ENCODE measurements at places on chromosomes 6 and 20.

DNA sequence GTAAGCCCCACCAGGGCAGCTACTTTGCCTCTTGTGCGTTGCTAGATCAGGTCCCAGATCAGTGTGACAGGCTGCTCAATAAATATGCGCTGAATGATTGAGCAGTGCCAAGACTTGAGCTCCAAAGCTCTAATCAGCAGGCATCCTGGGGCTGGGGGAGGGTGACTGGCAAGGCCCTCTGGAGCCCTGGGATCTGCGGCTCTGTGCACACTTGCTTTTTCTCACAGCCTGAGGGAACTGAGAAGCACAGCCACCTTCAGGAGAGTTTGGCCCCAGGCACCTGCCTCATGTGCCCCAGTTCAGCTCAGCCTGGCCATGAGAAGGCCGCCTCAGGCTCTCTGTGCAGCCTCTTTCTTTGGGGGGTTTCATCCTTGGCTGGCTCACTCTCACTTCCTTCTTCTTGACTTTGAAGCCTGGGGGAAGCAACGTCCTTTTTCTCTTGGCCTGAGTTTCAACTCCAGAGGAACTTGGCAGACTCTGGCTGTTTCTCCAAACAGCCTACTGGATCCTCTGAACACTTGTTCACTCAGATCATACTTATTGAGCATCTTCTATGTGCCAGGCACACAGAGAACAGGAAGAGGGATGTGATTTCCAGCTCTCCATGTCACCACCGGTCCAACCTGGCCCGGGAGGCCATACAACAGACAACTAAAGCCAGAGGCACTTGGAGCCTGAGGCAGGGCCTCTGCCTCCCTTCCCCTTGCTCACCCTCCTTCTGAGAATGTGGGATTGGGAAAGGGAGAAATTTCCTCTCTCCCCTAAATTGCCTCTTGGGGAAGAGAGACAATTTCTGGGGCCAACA lies 114.0 kb downstream of the VEGFA start:
- DNase-seq, result peak; percentile 28

DNA sequence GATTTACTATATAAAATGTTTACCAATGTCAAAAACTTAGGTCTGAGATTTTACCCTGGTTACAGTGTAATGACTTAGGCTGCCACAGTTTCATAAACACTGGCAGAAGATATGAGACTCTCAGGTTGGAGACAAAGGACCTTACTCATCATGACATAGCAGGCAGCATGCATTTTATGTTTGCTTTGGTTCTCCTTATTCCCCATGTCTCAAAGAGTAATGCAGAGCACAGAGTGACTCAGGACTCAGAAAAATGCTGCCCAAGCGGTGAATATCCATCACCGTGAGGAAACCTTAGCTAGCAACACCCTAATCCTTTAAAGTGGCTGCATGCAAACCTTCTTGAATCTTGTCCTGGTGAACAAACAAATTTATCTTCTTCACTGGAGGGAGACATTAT lies 112.1 kb upstream of the EYS start:
- no peak for DNase-seq

GRCh38 chr6:158996856-158997255 lies 3.1 kb downstream of the RSPH3 start:
- DNase-seq, result peak; percentile 49

GRCh38 chr6:138115877-138116660 lies 8.8 kb upstream of the PERP start:
- DNase-seq, result peak; percentile 80

DNA sequence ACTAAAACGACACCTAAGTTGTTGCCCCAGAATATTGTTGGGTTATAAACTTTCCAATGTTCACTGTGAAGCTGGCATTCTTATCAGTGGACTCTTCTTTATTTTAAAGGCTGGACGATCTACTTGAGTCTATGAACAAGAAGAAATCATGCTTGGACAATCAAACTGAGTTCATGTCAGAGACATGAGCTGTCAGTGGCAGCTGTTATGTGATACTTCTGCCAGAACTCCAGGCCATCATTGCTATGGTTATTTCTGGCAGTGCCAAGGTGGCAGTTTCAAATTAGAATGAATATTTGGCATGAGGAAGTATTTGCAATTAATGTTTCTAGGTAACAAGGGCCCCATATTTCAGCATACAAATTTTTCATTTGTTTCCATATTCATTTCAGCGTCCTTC lies 417.3 kb downstream of the LMBRD1 start:
- DNase-seq, result no peak

GRCh38 chr6:149985481-149985937 lies 21.8 kb downstream of the ULBP1 start:
- DNase-seq, result no peak

DNA sequence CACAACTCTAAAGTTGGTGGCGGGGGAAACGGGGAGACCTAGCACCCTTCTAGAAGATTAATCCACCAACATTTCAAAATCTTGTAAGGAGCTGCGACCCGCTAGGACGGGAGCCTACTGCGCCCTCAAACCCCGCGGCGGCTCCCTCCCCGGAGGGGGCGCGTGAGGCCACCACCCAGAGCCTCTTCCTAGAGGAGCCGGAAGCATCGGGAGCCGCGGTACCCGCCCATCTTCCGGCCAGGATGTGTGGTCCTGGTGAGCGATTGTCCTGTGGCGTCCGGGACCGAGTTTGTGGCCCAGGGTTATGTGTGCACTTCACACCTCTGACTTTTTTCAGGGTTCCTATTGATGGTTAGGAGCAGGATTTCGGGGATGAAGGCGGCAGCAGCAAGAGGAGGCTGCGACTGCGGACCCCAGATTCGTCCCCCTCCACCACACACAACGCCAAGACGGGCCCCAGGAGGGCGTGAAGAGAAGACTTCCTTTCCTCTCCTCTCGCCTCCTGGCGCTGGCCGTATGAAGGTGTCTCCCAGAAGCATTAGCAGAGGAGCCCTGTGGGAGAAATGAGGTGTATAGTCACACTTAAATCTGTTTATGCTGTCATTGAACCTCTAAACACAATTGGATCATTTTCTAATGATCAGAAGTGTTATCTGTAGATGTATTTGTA lies 10.7 kb downstream of the ZNF165 start:
- DNase-seq, result no peak

- no peak for DNase-seq
Measured at GRCh38 chr6:45477278-45477677, 99.5 kb upstream of the SUPT3H start.

- DNase-seq, result no peak
Measured at GRCh38 chr6:9732056-9732455, 682.8 kb downstream of the TFAP2A start.

DNA sequence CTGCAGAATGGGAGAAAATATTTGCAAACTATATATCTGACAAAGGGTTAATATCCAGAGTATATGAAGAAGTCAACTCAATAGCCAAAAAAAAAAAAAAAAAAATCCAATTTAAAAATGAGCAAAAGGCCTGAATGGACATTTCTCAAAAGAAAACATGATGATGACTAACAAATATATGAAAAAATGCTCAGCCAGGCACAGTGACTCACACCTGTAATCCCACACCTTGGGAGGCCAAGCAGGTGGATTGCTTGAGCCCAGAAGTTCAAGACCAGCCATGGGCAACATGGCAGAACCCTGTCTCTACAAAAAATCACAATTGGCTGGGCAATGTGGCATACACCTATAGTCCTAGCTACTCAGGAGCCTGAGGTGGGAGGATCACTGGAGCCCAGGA lies 2.1 kb upstream of the ECHDC1 start:
- DNase-seq, result no peak

- no peak for DNase-seq
Measured at GRCh38 chr6:144660561-144661115, 375.5 kb downstream of the UTRN start.

GRCh38 chr20:38209736-38210405 lies 44.8 kb upstream of the TGM2 start:
- DNase-seq, result no peak

DNA sequence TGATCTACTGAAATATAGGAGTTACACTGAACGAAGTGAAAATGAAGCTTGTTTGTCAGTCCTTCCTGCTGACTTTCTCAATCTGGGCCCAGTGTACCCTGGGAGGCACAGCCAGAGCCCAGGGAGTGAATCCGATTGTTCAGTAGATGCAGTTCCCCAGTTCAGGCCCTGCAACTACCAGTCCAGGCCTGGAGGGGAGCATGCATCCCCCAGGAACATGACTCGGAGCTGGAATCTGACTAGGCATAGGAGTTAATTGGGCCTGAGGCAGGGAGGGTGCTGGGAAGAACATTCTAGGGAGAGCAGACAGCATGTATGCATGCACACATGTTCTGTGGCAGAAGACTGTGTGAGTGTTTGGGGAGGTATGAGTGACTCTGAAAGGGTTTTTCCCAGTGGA lies 42.1 kb downstream of the PHACTR3 start:
- no peak for DNase-seq

DNA sequence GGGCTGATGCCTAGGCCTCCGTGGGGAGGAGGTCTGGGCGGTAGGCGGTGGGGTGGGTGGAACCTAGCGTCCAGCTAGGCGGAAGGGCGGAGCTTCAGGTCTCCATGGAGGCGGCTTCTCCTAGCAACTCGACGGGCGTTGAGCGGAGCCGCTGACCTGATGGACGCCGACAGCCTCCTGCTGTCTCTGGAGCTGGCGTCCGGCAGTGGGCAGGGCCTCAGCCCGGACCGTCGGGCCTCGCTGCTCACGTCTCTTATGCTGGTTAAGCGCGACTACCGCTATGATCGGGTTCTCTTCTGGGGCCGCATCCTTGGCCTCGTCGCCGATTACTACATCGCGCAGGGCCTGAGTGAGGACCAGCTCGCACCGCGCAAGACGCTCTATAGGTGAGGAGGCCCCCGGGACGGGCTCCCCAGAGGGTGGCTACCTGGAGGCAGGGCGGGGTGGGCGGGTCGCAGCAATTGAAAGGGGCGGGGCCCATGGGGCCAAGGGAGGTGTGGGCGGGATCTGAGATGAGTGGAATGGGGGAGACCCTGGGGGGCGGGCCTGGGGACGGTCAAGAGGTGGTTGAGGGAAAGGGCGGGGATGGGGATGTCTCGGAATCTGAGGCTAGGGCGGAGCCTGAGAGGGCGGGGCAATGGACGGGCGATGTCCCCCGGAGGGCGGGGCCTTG lies at the start of gene RSPH9:
Gene RSPH9 (plus strand): TSS at position 97 of the 673 bp plus-strand sequence. CDS start 63 bp downstream, at position 160.
- DNase-seq, result no peak

DNA sequence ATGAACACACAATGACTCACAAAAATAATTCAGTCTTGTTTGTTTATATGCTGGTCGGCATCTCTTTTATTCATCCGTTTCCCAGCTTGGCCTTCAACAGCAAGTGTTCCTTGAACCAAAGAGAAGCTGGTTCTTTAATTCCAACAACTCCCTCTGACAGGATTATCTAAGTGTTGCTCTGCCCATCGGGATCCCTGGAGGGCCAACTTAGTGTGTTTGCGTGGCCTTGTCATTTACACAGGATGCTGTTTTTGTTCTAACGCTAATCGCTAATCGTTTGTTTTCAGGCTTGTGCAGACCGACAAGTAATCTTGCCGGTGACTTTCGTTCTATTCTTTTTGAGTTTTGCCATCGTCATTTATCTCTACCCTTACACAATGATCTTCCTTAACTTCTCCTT lies 267.4 kb upstream of the EXOC2 start:
- no peak for DNase-seq

GRCh38 chr6:149231778-149232177 lies 85.7 kb upstream of the TAB2 start:
- no peak for DNase-seq

GRCh38 chr6:34315256-34315655 lies 66.5 kb upstream of the SMIM29 start:
- DNase-seq, result no peak

- peak; percentile 72 for DNase-seq
Measured at GRCh38 chr6:96786336-96786735, 50.9 kb downstream of the GPR63 start.

- no peak for DNase-seq
Measured at GRCh38 chr20:57934007-57934805, 224.4 kb upstream of the PMEPA1 start.

DNA sequence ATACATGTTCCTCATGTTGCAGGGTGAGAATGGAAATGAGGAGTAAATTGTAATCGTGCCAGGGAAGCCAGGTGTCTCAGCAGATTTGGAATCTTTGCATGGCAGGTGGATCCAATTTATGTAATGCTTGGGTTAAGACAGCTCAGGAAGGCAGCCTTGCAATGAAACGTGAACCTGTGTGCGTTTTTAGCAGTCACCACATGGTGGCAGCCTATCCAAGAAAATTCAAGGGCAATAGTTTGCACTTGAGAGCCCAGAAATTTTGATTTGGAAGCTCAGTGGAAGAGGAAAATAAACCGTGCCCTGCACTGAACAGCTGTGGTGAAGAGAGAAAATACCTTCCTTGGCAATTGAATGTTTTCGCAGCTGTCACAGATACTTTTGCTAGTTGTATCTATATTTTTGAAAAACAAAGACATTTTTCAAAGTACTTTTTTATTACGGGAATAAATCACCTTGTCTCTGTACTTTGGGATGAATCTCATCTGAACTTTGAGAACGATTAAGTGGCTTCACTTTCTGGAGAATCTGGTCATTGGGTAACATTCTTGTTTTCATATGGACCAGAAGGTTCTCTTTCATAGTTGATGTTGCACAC lies 26.5 kb downstream of the MTHFD1L start:
- peak; percentile 55 for DNase-seq

- no peak for DNase-seq
Measured at GRCh38 chr20:50534567-50534966, 24.4 kb downstream of the PTPN1 start.

- DNase-seq, result no peak
Measured at GRCh38 chr6:169997930-169998218, 246.5 kb downstream of the ERMARD start.

DNA sequence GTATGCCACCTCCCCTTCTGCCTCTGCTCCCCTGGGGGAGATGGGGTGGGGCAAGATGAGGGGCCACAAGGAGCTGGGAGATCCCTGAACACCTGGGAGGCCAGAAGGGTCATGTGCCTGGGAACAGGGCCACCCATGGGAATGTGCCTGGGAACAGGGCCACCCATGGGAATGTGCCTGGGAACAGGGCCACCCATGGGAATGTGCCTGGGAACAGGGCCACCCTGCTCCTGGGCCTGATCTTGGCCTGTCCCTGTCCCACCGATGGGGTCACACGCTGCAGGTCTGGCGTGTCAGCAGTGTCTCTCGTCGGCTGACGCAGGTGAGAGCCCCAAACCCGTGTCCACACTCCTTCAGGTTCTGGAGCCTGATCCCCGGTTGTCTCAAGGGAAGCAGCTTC lies 4.4 kb downstream of the RGS19 start:
- DNase-seq, result no peak

- DNase-seq, result no peak
Measured at GRCh38 chr6:167405778-167406532, 81.1 kb downstream of the TTLL2 start.

- no peak for DNase-seq
Measured at GRCh38 chr20:43915211-43916072, 790 bp downstream of the TOX2 start.

GRCh38 chr6:166555086-166555485 lies 31.4 kb downstream of the RAMACL start:
- no peak for DNase-seq

DNA sequence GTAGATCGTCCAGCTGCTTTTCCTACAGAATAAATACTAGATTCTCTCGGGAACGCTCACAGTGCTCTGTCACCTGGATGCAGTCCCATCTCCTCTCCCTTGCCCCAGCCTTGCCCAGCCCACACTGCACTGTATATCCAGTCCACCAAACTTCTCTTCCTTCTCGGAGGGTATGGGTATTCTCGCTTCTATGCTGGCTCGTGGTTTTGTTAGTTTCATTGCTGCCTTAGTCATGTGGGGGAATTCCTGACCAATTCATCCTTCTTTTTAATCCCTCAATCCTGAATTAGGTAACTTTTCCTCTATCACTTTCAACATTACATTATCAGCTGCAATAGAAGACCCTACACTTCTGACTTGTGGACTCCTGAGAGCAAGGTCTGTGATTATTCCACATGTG lies 252.4 kb downstream of the GMDS start:
- DNase-seq, result no peak
